ENCODE measurements at places on chromosomes 4 and X.

DNA sequence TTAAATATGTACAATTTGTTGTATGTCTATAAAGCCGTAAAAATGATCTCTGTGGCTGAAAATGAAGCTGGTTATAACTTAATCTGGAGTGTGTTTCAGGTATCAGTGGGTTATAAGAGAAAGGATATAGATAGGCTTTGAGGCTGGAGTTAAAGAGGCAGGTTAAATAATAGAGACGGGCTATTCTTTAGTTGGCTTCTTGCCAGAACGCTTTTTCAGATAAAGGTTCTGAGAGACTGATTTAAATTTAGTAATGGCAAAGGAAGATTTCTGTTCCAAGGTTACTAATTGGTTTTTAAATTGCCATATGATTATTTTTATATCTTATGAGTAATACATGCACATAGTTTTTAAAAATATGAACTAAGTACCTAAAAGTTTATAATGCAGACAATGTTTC lies 117.4 kb downstream of the AWAT2 start:
- DNase-seq = no peak

GRCh38 chr4:74093981-74094623 lies 4.9 kb downstream of the CXCL2 start:
- DNase-seq = no peak

DNA sequence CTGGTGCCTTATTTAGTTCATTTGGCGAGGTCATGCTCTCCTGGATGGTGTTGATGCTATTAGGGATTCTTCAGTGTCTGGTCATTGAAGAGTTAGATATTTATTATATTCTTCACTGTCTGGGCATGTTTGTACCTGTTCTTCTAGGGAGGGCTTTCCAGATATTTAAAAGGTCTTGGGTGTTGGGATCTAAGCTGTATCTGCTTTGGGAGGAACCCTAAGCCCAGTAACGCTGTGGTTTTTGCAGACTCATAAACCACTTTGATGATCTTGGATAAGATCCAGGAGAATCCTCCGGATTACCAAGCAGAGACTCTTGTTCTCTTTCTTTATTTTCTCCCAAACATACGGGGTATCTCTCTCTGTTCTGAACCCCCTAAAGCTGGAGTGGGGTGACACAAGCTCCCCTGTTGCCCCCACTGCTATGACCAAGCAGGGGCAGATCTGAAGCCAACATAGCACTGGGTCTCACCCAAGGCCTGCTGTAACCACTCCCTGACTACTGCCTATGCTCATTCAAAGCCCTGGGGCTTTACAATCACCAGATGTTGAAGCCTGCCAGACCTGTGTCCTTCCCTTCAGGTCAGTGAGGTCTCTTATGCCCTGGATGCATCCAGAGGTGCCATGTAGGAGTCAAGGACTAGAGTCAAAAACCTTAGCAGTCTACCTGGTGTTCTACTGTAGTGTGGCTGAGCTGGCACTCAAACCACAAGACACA lies 187.6 kb downstream of the GUCY2F start:
- no peak for DNase-seq

GRCh38 chr4:139402436-139402835 lies 51.5 kb upstream of the RAB33B start:
- DNase-seq = no peak

DNA sequence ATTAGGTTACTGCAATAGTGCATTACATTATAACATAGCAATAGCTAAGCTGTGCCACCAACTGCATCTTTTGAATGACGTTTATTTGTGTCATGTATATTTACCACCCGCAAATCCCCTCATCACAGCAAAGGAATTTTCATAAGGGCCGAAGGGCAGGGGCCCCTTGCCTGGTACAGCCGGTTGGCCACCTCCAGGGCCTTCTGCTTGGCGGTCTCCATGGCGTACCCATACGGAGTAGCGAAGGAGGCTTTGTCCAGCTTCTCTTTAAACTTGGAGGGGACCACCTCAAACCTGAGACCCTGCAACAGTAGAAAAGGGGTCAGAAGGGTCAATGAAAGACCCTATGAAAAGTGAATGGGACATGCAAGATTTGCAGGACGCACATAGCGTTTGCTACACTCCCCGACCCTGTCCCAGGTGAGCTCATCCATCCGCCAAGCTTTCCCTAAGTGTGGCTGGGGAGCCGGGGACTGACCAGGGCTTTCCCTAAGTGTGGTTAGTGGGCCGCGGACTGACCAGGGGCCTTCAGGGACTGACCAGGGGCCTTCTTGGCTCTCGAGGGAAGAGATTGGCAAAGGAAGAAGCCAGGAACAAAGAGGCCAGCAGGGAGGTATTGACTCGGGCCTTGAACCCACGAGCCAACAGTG lies 10.6 kb downstream of the ASMTL start:
- DNase-seq = no peak

DNA sequence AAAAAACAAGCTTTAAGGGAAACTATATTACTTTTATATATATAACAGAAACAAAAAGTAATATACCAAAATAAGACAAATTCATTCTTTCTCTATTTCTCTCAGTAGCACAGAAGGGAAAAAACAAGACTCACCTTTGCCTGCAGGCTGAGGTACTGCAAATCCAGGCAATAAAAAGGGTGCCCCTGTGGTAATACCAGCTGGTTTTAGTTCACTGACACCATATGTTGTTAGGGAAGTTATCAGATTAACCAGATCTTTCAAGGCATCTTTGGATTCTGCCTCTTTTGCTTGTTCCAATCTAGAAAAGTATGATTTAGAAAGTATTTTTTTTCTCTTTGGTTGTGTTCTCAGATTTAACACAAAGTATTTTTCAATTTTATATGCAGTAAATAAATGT lies 139.8 kb downstream of the WDFY3 start:
- no peak for DNase-seq

DNA sequence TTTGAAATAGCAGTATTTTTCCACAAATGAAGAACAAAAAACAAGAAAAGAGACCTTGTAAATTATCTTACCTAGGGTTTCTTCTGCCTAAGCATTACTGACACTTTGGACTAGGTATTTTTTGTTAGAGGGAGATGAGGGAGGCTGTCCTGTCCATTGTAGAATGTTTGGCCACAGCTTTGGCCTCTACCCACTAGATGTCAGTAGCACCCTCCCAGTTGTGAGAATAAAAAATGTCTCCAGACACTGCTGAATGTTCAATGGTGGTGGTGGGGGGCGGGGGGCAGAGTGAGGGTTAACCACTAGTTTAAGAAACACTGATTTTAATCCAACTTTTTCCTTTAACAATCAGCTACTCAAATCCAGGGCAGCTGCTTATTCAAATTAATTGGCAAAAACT lies 25.8 kb downstream of the OTUD4 start:
- DNase-seq = no peak

GRCh38 chrX:38110231-38110630 lies 103.9 kb downstream of the SYTL5 start:
- no peak for DNase-seq

- no peak for DNase-seq
Observed at GRCh38 chrX:124829930-124830329, 483.6 kb downstream of the SH2D1A start.

GRCh38 chr4:112172180-112172579 lies 26.9 kb downstream of the FAM241A start:
- no peak for DNase-seq

- DNase-seq = no peak
Observed at GRCh38 chr4:70158576-70158975, 4.5 kb downstream of the PRR27 start.

- no peak for DNase-seq
Observed at GRCh38 chrX:103538728-103539127, 19.4 kb upstream of the RAB40A start.

DNA sequence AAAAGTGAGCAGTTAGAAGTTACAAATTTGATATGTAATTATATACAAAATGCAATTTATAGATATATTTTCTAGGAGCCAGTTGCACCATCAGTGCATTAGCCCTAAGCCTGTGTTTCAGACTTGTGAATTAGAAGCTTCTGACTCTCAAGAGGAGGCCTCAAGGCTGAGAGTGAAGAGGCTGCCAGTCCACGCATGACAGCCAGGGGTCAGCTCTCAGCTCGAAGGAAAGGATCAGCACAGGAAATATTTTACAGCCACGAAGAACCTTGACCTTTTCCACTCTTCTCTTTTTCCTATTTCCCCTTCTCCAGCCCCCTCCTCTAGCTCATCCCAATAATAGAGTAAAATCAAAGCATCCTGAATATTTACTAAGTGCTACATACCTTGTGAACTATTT lies 642.4 kb downstream of the TRIML1 start:
- no peak for DNase-seq

DNA sequence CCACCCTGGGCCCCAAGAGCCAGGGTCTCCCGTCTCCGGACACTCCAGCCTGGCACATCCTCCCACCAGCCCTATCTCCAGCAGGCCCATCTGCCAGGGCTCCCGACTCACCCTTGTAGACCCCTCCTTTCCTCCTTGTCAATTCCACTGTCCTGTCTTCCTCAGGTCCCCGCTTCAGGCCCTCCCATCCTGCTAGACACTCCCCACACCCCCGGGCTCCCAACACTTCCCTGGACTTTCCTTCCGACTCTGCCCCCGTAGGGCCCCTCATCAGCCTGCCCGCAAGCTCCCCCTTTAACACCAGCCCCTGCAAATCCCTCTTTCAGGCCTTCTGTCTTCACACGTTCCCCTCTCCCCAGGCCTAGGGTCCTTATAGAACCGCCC lies 1.1 kb downstream of the PRAF2 start:
- no peak for DNase-seq

DNA sequence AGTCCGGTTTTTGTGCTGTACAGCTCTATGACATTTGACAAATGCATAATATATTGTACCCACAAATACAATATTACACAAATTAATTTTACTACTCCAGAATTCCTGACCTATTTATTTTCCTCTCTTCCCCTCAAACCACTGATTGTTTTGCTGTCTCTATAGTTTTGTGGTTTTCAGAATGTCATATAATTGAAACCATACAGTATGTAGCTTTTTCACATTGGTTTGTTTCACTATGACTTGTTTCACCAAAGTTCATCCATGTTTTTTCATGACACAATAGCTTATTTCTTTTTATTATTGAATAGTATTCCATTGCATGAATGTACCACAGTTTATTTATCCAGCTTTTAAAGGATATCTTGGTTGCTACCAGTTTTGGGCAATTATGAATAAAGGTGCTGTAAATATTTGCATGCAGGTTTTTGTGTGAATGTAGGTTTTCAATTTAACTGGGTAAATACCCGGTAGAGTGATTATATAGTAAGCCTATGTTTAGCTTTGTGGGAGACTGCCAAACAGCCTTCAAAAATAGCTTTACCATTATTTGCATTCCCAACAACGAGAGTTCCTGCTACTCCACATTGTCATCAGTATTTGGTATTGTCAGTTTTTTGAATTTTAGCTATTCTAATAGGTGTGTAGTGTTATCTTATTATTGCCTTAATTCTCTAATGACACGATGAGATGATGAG lies 25.9 kb downstream of the RNF175 start:
- DNase-seq = no peak

DNA sequence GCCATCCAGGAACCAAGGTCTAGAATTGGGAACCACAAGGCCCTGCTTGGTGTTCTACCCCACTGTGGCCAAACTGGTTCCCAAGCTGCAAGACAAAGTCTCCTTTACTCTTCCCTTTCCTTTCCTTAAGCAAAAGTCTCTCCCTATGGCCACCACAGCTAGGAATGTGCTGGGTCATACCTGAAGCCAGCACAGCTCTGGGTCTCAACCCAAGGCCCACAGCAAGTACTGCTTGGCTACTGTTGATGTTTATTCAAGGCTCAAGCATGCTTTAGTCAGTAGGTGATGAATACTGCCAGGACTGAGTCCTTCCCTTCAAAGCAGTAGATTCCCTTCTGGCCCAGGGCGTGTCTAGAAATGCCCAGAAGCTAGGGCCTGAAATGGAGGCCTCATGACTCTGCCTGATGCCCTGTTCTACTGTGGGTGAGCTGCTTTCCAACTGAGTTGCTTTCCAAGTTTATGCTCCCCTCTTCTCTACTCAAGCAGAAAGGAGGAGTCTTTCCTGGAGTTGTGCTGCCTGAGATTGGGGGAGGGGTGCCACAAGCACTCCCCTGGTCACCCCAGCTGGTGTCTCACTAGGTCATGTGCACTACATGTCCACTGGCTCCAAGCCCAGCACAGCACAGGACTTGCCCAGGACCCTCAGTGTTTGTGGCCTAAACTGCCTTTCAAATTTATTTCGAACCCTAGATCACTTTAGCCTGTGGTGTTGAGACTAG lies 44.9 kb downstream of the STAP1 start:
- no peak for DNase-seq

- DNase-seq = no peak
Observed at GRCh38 chr4:186684889-186685309, 38.8 kb downstream of the FAT1 start.

GRCh38 chr4:19178835-19179234 lies 1072.9 kb upstream of the SLIT2 start:
- DNase-seq = no peak

- DNase-seq = no peak
Observed at GRCh38 chr4:135770505-135770904, 1568.9 kb upstream of the PABPC4L start.

GRCh38 chrX:73215246-73215645 lies 595 bp upstream of the NAP1L2 start:
- DNase-seq = no peak

DNA sequence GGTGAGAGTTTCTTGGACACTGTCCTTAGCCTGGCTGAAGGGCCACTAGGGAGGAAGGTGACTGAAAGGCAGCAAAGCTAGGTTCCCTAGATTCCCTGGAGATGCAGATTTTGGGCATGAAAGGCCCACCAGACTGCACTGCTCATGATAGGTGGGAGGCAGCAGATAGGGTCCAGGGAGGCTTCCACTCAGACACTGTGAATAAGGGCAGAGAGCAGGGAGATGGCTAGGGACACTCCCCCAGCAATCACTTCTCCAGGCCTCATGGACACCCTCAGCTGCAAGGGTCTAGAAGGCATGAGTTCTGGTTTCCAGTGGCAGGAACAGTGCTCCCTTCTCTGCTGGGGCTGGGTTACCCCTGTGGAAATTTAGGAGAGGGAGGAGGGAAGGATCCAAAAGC lies 20.1 kb downstream of the ARMCX2 start:
- no peak for DNase-seq

DNA sequence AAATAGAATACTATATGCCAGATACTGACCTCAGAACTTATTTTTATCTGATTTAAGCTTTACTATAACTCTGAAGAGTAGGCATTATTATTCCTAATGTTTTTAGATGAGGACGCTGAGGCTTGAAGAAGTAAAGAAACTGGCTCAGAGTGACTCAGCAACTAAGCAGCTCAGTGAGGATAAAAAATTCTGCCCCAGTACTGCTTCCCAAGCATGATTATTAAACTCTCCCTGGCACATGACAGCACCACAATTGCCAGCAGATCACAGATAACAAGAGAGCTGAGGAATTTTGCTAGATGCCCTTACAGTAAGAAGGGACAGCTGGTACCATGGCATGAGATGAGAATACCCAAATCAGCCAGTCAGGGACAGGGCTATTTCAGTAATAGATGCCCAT lies 219.4 kb downstream of the NKX6-1 start:
- no peak for DNase-seq

DNA sequence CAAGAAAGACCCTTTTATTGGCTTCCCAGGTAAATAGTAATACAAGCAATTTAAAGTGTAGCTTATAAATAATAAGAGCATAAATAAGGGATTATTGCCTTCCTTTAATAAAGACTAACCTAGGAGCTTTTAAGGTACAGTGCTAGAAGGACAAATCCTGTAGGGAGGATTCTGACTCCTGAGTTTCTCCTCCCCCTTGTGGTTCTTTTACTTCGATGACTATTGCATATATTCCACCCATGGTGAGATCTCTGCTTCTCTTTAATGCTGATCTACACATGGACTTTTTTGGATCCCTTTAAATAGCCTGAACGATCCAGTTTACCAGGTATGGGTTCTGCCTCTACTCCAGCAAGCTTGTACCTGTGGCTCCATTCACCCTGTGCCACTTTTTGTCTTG lies 2.5 kb downstream of the GALNT7 start:
- DNase-seq = no peak

Measured in non-pigmented ciliary epithelial cell (primary cell).